Cerebellar nuclear complex (tissue), 1 donor: ENCODE measurements at places on chromosomes 1 and 21.

DNA sequence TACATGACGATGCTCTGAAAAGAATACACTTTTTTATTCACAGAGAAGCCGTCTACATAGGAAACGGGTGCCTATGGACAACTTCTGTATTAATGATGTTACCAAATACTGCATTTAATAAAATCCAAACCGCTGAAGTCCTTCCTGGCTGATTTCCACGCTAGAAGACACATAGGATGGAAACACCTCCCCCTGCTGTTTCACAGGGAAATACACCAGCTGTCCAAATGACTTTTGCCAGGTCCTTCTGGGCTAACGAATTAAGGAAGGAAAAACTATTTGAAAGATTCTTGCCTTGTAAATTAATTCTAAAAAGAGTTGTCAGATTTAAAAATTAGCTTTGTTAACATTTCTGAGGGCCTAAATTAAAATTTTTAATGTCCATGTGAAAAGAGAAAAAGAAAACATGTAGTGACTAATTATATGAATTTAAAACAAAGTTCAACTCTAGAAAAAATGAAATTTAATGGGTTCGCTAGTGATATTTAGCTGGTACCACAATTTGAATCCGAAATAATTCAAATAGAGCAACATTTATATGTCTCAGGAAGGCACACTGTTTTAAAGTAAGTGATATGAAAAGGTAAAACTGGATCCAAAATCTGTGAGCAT is 146.0 kb downstream of the RERE start:
- peak; percentile 65 for DNase-seq

GRCh38 chr1:65195495-65196417 is 47.8 kb downstream of the AK4 start:
- peak; percentile 18 for DNase-seq

GRCh38 chr1:206680279-206680678 is 4.4 kb upstream of the MAPKAPK2 start:
- no peak for DNase-seq

GRCh38 chr1:247298701-247299100 is 33.0 kb downstream of the ZNF496 start:
- no peak for DNase-seq

DNA sequence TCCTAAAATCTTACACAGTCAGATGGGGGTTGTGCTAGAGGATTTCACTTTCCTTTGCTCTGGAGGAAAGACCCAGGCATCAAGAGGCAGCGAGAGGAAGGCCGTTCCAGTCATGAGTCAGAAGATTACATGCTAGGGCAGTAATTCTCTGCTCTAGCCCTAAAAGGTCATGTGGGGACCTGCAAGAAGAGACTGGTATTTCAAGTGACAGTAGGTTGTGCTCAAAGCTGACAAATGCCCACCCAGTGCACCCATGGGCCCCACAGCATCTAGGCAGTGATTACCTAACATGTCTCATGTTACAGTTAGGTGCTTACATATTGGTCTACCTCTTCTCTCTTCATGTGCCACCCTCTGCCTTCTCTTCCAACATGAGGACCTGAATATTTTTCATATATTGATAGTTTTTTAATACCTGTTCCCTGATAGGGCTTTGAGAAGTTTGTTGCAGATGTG is 99.7 kb upstream of the BEND5 start:
- no peak for DNase-seq

GRCh38 chr1:158105352-158106095 is 75.2 kb upstream of the CD1D start:
- DNase-seq, result no peak

DNA sequence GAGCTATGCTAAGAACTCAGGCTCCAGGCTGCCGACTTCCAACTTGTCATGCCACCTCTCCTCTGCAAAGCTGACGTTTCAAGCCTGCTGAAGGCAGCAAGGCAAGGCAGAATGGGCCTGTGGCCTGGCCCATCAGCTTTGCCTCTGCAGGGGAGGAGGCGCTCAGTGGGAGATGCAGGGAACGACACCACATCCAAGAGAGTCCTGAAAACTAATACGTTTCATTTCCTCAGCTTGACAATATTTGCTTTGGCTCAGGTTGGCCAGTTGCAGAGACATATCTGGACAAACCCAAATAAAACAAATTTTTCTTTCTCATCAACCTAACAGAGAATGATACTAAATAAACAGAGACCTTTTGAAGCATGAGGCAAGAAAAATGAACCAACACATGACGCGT is 35.3 kb downstream of the BEND5 start:
- no peak for DNase-seq

DNA sequence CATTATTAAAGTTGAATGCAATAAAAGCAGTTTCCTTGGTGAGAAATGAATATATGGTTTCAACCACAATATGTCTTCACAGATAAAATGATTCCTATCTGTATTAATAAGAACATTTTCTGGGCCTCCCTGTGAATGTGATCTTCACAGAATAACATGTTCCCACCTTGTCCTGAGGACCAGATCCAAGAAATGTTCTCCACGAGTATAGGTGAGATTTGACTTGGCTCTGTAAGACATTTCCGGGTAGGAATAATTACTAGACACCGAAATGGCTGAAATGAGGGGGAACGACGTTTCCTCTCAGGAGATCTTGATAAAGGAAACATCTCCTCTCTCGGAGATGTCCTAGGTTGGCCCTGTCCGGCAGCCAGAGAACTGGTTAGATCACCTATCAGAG is 61.4 kb downstream of the CLIC6 start:
- no peak for DNase-seq

DNA sequence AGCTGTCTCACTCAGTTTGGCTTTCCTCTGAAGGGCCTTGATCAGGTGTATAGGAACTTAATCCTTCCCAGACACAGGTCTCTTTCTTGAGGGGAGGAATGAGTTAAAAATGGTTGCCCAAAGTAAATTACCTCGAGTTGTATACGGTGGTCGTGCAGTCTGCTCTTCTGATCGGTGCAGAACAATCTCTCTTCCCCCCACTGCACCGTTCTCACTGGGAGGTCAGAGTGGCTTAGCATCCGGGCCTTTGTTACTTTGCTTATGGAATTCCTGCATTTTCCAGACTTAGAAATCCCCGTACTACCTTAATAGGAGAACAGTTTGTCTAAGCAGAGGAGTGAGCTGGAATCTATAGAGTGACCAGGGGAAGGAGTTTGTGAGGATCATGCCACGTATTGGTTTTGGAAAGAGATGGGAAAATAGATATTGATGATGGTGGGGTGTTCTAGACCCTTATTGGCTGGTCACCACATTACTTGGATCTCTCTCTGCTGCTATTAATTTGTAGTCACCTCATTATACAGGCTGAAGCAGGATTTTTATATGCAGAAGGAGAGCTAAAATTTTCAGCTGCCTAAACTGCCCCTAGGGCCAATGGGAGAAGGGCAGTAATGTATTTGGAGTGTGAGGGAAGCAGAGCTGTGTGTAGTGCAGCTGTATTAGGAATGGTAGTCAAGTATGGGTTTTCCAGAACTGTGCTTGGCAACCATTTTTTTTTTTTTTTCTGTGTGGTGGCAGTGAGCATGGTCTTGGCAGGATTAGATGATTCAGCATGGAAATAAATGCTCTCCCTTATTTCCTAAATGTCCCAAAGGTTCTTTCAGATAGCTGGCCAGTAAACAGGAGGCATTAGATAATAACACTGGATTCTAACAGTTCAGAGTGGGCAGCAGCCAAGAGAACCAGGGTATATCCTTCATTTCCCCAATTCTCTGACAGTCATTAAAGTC is 81.5 kb downstream of the NDUFS5 start:
- DNase-seq, result no peak

- no peak for DNase-seq
Measured at GRCh38 chr1:25193229-25193628, 39.1 kb downstream of the SYF2 start.

DNA sequence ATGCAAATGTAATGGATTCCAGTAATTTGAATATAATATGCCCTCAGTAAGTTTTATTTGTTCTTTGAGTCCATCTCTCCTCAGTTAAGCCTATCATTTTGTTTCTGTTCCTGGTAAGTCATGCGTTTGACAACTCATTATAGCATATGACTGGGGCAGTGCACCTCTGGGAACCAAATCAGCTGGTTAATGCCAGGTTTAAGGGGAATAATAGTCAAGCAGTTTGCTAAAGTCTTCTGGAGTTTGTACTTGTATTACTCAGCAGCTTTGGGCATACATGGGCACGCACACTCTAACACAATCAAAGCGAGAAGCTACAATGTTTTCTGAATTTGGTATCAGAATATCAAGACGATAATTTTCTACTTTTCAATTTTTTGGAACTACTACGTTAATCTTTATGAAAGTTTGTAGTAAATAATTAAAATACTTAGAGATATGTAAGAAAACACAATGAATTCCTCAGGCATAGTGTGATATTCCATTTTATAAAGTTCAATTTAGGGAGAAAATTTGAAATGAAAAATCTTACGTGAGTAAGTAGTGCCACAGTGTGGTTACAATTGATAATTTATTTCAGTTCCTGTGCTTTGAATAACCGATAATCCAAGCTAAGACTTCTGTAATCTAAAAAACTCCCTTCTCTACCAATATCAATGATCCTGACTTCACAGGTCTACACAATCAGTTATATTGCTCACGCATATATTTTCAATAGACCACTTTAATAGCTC is 43.8 kb upstream of the KCTD3 start:
- DNase-seq, result no peak

DNA sequence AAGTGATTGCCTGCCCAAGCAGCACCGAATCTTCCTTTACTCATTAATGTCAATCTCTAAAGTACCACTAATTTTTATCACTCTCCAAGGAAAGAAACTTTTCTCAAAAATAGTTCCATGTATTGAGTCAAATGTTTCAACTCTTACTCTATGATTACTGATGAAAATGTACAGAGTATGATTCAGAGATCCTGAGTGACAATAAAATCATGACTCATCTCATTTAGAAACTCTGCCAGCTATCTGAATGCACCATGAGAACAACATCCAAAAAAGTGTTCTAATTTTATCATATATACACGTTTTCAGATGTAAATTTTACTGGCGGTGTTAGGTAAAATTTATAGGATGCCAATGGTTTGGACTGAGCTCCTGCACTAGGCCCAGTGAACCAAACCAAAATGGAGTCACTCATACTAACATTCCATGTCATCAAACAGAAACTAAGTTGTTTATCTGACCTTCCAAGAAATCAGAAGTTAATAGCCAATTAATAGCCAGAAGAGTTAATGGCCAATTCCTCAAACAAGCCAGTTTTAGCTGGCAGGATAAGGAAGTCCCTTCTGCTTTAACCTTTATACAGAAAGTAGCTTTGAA is 22.6 kb downstream of the PLPPR5 start:
- DNase-seq, result no peak

GRCh38 chr1:23594927-23595353 is 35.6 kb upstream of the ID3 start:
- DNase-seq, result no peak

DNA sequence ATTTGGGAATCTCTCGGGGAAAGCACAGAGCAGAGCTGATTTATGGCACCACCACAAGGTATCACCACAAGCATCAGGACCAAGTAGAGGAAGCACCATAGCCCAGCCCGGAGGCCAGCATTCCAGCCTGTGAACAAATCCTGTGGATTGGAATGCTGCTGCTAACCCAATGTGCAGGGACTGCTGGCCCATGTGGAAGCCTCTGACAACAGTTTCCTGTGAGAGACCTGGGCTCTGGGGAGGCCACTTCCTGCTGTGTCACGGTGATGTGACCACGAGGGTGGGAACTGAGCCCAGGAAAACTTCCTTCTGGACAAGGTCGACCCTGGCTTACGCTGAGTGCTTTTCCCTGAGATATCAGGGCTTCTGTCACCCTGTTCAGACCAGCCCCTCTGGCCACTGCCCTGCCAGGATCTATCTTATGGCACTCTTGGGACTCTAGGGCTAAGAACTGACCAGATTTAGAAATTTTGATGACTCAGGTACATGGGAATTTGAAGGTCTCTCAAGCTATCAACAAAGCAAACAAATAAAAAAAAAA is 88.3 kb upstream of the NGF start:
- DNase-seq, result no peak

- no peak for DNase-seq
Measured at GRCh38 chr21:31425138-31425537, 81.1 kb upstream of the TIAM1 start.

DNA sequence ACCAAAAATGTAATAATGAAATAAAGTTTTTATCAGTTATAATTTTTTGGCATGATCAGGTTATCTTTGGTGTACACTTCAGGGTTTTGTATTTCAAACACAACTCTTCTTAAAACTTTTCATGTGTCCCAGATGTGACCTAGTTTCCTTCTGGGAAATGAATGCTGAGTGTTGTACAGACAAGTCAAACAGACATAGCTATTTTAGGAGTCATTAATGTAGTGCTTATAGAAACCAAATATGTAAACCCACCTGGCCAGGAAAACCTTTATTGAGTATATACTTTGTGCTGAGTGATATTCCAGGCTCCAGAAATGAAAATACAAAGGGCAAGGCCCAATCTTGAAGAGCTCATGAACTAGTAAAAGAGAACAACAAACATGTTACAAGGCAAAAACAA is 25.9 kb upstream of the HOOK1 start:
- no peak for DNase-seq

GRCh38 chr1:154730259-154730658 is 122.3 kb upstream of the ADAR start:
- DNase-seq, result no peak

GRCh38 chr21:46099476-46099875 is 1.6 kb downstream of the COL6A2 start:
- no peak for DNase-seq

DNA sequence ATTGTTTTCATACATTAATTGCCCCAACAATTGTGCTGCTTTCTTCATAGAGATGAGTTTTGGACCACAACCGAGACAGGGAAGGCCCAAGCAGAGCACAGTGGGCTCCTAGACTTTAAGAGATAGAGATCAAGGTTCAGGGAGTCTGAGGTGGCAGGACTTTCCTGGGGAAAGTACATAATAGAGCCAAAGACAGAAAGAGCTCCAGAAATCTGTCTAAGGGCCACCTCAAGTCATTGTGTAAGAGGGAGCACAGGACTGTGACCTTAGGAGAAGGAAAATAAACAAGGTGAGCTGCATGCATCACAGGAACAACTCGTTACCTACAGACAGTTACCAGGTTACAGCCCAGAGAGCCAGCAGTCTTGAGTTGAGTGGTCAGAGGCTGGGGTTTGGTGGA is 41.3 kb upstream of the CR2 start:
- DNase-seq, result no peak

- DNase-seq, result no peak
Measured at GRCh38 chr1:218538341-218538740, 193.2 kb downstream of the TGFB2 start.

- no peak for DNase-seq
Measured at GRCh38 chr1:115314765-115315164, 23.3 kb downstream of the NGF start.
